ENCODE measurements at places on chromosomes 5 and 9. TPM values are rescaled to one million over a fixed set of nuclear protein-coding genes. Genes with fewer than 3 reads are reported as not detected.

Gene FGD3
- 5.8 TPM for polyA plus RNA-seq

Gene TAF11L5
- polyA plus RNA-seq: not detected

Gene EIF4EBP3
- polyA plus RNA-seq: 6.9 TPM

Gene LVRN
- polyA plus RNA-seq: 0.96 TPM

Gene NXNL2
- 4.0 TPM for polyA plus RNA-seq

Gene C9orf153
- polyA plus RNA-seq: 0.06 TPM

Gene LCN6
- polyA plus RNA-seq: not detected

Gene FREM1
- polyA plus RNA-seq: 187 TPM

Gene PCDHGA2
- polyA plus RNA-seq: 7.9 TPM

Gene PHPT1
- polyA plus RNA-seq: 111 TPM

Gene KCNV2
- 0.14 TPM for polyA plus RNA-seq

Gene LRRC19
- 16.4 TPM for polyA plus RNA-seq

Gene ANKH
- 11.2 TPM for polyA plus RNA-seq

Gene DCAF12
- 67.2 TPM for polyA plus RNA-seq

Gene OLFML2A
- 18.3 TPM for polyA plus RNA-seq

Gene OR1L6
- not detected for polyA plus RNA-seq

Gene ECSCR
- polyA plus RNA-seq: 25.8 TPM

Gene C7
- polyA plus RNA-seq: 175 TPM

Gene CD274
- polyA plus RNA-seq: 0.80 TPM

Gene CDKN2B
- polyA plus RNA-seq: 0.30 TPM

Gene LPAR1
- 24.6 TPM for polyA plus RNA-seq

Gene NTNG2
- polyA plus RNA-seq: 0.20 TPM

Gene EGR1
- 404 TPM for polyA plus RNA-seq

Gene MYORG
- 8.4 TPM for polyA plus RNA-seq

Gene GNA14
- polyA plus RNA-seq: 18.1 TPM

Gene TMEM267
- polyA plus RNA-seq: 19.1 TPM

Gene TPD52L3
- not detected for polyA plus RNA-seq

Gene MARVELD2
- 29.2 TPM for polyA plus RNA-seq

Gene AFAP1L1
- polyA plus RNA-seq: 23.2 TPM

Gene FBP2
- polyA plus RNA-seq: not detected

Gene PLPPR1
- polyA plus RNA-seq: 16.7 TPM

Gene PTGES
- 4.0 TPM for polyA plus RNA-seq

Gene LMX1B
- polyA plus RNA-seq: 20.5 TPM

Gene MYO10
- polyA plus RNA-seq: 45.7 TPM

Gene GAPVD1
- 28.5 TPM for polyA plus RNA-seq

Gene UBE2QL1
- polyA plus RNA-seq: 0.83 TPM

Gene FBN2
- polyA plus RNA-seq: 105 TPM

Gene ECM2
- 18.3 TPM for polyA plus RNA-seq

Gene PTCH1
- polyA plus RNA-seq: 26.5 TPM

Gene F2RL2
- polyA plus RNA-seq: 0.89 TPM

Gene TTF1
- 21.6 TPM for polyA plus RNA-seq

Gene SLC34A3
- polyA plus RNA-seq: 11.6 TPM

Gene SEMA6A
- polyA plus RNA-seq: 64.9 TPM

Gene CCDC180
- 13.5 TPM for polyA plus RNA-seq

Gene SETX
- polyA plus RNA-seq: 53.7 TPM

Gene TNFSF15
- 5.8 TPM for polyA plus RNA-seq

All from renal cortex interstitium (tissue), 15 donors.